Calu3 (cell line): ENCODE measurements at places on chromosomes 7 and 10.

- DNase-seq: no peak
These were observed 108.2 kb upstream of the PCBD1 start for GRCh38 chr10:70996549-70996948.

GRCh38 chr7:118352867-118353453, 128.5 kb downstream of the ANKRD7 start:
- DNase-seq: no peak

DNA sequence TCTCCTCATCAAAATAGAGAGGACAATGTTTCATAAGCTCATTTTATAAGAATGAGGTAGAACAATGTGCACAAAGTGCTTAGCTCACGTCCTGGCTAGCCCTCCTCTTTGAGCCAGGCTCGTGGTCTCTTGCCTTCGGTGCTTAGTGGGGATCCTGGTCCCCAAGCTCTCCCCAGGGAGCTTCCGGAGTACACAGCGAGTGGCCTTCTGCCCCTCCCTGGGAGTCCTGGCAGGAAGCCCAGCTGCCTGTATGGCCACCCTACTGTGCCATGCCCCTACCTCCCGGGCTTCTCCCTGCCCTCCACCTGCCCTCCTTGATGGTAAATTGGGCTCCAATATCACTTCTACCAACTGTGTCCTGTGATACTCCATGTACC, 868 bp downstream of the MYO1G start:
- no peak for DNase-seq

- DNase-seq: no peak
These were observed 2.0 kb downstream of the KAZALD1 start for GRCh38 chr10:101063548-101064414.

DNA sequence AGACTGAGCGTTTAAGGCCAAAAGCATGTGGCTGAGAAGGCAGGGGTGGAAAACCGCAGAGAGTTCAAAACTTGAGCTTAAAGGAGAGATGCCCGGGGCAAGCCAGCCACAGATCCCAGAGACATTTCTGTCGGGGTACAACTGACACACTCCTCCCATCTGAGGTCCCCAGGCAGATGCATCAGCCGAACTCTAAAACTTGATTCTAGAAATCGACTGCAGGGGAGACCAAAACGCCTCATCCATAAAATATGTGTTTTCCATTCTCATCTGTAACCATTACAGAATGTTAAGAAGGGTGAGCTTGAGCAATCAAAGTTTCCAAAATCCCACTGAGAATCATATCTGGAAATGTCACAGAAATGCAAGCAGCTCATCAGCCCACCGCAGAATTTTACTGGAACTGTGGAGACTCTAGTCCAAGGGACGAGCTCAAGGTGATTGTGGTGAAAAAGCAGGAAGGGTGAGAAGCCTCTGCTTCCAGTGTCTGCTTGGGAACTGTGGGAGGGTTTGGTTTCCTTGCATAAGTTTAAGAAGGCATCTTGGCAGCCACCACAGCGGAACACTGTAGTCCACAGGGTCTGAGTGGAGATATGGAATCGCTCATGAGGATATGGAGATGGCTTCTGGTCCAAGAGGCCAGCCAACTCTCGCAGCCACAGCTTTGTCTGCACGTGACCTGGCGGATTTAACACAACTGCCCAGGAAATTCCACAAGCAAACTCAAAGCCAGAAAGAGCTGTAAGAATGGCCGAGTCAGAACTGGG, 249.2 kb downstream of the SFMBT2 start:
- DNase-seq: no peak

DNA sequence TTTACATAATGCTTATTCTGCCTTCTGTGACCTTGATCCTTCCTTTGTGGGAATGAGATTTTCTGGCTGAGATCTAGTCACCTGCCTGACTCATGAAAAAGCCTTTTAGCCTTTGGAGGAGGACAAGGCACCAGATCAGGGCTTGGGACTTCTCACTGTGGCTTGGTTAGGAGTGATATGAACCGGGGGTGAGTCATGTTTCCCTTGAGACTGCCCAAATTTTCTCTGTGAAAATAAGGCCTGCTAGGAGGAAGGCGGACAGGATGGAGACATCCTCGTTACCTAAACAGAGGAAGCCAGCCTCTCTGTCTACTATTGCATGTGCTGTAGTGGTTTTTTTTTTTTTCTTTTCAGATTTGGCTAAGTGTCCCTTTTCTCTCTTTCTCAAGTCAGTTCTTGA, 57.8 kb downstream of the EVX1 start:
- no peak for DNase-seq

DNA sequence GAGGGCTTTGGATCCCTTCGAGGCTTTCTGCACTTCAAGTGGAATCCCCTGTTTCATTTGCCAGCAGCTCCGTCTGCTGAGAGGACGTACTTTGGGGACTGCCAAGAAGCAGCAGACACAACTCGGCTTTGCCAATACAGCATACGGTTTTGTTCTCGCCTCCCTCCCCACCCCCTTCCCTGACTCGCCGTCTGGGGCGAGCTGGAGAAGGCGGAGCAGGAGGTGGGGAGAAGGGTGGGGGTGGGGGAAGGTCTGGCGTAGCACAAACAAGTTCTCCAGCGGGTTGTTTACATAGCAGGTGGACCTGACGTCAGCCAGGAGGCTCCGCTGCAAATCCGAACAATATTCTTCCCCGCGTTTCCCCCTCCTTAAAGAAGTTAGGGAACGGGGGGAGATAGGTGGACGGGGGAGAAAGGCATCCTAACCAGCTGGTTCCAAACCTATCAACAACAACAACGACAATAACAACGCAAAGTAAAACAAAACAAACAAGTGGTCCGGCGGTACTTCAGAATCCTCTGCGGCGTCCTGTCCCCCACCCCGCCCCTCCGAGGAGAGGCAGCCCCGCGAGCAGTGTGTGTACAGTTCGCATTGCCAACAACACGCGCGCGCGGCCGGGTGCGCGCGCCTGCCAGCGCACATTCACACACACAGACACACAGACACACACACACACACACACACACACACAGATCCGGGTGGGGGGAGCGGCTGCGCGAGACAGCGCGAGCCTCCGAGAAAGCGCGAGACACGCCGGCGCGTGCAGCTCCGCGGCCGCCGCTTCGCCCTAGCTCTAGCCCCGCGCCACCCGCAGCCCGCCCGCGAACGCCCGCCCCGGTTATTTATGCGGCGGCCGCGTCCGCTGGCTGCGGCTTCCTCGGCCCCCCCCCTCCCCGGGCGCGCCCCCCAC, 167.0 kb upstream of the PPP1R3A start:
- peak; percentile 81 for DNase-seq

DNA sequence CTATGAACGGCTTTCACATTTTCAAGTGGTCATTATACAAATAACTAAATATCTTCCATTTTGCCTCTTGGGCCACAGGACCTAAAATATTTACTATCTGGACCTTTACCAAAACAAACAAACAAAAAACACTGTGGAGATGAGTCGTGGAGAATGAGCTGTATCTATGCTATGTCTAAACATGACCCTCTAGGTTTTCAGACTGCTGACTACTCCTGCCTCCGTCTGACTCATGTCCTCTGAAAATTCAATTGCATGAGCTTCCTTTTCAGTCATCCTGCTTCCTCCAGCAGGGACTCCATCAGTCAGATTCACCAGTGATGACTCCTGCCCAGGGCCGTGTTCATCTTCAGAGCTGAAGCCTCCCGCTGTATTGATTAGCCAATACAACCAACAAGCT, 96.8 kb downstream of the COL28A1 start:
- DNase-seq: no peak

DNA sequence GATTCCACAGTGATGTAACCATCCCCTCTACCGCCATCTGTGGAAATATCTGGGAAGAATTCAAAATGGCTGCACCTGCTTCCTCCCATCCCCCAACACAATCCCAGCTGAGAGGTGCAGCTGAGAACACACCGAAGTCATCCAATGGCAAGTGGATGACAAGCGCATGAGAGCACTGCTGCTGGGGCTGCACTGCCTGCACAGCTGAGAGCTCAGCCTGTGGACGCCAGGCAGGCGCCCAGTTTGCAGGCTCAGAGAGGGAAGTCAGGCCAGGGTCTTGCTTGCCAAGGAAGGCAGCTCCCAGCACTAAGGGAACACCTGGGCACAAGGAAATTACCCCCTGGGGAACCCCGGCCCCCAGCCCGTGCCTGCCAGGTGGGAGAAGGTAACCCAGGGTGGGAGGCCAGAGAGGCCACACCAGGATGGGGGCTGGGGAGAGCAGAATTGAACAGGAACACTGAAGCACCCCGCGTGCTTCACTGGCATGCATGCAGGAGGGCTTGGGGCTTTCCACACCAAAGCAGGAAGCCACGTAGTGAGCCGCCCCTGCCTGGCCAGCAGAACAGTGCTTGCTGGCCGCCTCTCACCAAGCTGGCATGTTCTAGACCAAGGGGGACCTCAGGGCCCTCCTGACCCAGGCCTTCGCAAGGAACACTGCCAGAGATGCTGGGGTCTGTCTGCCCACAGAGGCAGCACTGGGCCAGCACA, 46.2 kb downstream of the FAM53B start:
- DNase-seq: no peak

- DNase-seq: no peak
These were observed 107.7 kb upstream of the BTBD16 start for GRCh38 chr10:122163174-122164022.

- peak; percentile 95 for DNase-seq
These were observed at the start of gene BBS9 for GRCh38 chr7:33128990-33129805. Gene BBS9 (plus strand): TSS chr7:33129564. CDS start chr7:33146253, 16,689 bp downstream.

GRCh38 chr10:88931548-88931947, 21.0 kb downstream of the ACTA2 start:
- no peak for DNase-seq

DNA sequence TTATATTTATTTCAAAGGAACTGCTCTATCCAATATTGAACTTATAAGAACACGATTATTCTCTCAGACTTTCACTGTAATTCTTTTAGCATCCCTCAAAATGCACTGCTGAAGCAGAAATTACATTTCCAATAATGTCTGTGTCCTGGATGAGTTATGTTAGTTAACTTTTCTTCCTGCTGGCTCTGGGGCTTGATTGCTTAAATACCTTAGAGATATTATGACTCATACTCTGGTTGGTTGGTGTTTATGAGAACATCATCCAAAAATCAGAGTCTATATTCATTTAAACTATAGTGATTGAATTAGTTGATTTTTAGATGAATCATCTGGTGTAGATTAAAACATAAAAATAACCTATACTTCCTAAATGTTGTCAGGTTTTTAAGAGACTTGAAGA, 246.3 kb upstream of the VWC2 start:
- DNase-seq: no peak

DNA sequence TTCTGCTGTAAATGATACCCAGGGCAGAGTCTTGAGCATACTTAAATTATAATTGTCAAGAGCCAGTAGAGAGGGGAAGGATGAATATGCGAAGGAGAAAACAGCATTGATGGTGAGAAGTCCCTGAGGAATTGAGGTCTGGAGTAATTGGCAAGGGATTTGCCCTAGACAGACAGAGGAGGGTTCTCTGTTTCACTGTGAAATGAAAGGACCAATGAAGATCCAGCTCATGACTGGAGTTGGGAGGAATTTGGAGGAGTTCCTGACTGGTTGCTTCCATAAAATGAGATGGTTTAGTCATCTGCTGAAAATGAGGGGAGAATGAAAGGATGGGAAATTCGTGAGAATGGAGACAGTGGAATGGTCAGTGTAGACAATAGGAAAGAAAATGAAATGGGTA, 6.8 kb downstream of the PRPF18 start:
- DNase-seq: no peak

GRCh38 chr7:1779445-1779844, 109.4 kb downstream of the ELFN1 start:
- no peak for DNase-seq

DNA sequence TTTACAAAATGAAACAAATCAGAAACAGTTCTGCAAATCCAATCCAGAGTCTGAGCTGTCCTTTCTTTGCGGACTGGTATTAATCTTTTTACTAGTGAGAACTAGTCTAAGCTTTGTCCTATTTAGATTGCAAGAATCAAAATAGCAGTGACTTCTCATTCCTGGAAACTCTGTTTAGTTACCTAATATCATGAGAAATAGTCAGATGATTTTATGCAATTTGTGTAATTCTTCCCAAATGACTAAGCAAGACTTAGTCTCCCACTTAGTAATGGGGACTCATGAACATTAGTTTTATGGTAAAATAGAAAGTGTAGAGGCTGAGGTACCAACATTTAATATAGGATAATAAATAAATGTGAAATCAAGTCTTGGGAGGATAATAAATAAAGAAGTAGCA, 341.3 kb downstream of the DNAJB9 start:
- DNase-seq: no peak

DNA sequence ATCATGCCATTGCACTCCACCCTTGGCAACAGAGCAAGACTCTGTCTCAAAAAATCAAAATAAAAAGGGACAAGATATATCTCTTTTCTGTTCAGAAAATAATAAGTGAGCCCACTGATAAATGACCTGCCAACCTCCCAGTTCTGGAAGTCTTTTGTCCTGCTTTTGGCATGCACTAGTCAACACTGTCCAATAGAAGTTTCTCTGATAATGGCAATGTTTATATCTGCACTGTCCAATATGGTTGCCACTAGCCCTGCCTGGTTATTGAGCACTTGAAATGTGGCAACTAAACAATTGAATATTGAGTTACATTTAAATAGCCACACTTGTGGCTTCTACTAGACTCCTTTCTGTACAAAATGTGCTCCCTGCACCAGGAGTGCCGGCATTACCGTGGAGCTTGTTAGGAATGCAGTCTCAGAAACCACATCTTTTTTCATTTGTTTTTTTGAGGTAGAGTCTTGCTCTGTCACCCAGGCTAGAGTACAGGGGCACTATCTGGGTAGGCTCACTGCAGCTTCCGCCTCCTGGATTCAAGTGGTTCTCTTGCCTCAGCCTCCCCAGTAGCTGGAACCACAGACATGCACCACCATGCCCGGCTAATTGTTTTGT, 229.7 kb downstream of the CACNB2 start:
- no peak for DNase-seq

GRCh38 chr10:98269435-98269912, 1.5 kb upstream of the LOXL4 start:
- peak; percentile 87 for DNase-seq

DNA sequence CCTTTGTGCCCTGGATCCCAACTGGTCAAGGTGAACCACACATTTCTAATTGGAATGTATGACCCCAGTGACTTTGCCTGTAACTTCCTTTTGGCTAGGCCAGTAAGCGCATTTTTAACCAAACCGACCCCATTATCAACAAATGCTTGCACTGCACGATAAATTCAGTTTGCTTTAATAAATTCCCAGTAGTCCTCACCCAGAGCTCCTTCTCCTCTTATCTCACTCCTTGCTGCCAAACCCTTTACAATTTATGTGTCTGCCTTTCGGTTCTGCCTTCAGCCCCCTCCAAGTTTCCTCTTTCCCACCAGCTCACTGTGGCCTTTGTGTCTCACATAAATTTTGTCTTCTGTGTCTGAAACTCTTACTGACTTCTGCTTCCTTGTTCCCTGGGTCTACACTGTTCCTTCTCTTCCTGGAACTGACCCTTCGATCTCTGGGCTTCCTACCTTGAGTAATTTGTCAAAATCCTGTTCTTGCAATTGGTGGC, 59.0 kb downstream of the TBXAS1 start:
- no peak for DNase-seq

GRCh38 chr7:75732764-75733630, 5.7 kb downstream of the HIP1 start:
- no peak for DNase-seq
